Activated CD4-positive, CD25-positive, alpha-beta regulatory T cell treated with anti-CD3 and anti-CD28 coated beads, Interleukin-2, amount 50 U/mL, for 72 hours (primary cell): ENCODE measurements at places on chromosomes 4 and X.

GRCh38 chr4:8328866-8329559, 59.5 kb downstream of the HTRA3 start:
- no peak for DNase-seq

DNA sequence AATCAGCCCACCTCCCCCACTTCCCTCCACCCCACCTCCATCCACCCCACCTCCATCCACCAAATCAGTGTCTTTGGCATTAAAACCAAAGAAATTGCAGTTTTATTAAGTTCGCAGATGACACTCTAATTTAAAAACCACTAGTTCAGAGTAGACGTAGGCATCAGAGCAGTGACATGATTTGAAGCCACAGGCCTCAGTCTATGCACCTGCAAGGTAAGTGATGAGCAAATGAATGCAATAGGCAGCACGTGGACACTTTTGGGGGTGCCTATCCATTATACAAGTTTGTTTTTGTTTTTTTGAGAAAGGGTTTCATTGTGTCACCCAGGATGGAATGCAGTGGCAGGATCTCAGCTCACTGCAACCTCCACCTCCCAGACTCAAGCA, 88.0 kb upstream of the TRIM2 start:
- DNase-seq, result no peak

DNA sequence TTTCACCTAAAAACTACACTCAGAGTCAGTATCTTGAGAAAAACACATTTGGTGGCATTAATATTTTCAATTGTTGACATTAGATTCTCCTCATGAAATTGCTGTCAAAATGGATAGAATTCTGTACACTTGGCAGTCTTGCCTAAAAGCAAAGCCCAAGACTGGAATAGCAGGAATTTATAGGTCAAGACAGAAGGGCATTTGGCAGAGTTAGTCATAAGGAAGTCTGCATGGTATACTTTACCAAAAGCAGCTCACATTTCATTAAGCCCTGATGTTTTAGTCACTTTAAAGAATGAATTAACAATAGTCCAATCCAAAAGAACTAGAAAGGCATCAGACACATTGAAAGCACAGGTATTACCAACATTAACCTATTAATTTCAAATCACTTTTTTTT, 7.1 kb downstream of the CCDC160 start:
- no peak for DNase-seq

DNA sequence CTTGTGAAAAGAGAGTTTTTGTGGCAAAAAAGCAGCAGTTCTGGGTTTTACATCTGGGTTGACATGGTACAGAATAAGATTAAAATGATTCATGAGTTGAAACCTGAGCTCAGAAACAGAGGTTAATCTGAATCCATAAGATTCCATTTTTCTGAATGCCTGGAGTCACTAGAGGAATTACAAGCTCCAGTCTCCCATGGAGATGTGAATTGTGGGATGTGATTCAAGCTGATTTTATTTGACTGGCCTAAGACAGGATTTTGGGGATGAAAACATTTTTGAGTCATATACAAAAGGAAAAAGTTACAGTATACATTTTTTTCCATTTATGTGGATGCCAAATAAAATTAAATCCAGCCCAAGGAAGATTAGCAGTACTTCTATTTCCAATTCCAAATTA, 161.1 kb downstream of the RBM46 start:
- no peak for DNase-seq

DNA sequence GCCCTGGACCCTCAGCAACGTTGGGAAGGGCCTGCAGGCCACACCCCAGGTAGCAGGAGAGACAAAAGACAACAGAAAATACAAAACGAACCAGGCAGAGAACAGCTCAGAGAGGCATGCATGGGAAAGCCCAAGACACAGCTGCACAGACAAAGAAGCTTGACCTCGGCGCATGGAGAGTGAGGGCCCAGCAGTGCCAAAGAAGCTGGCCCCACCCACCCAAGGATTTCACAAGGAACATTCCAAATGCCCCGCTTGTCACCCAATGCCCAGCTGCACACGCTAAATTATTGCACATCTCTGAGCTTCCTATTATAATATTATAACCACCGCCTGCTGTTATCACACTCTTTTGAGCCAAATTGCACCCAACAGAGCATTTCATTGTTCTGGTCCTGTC, 147.7 kb upstream of the TBL1X start:
- DNase-seq, result no peak

GRCh38 chr4:91366554-91366953, 937.2 kb upstream of the GRID2 start:
- no peak for DNase-seq

GRCh38 chrX:100248885-100249493, 161.1 kb downstream of the PCDH19 start:
- DNase-seq, result no peak

GRCh38 chr4:69133993-69134392, 37.7 kb downstream of the UGT2B7 start:
- DNase-seq, result no peak

- DNase-seq, result no peak
Observed at GRCh38 chrX:108516184-108516583, 76.5 kb downstream of the COL4A5 start.

DNA sequence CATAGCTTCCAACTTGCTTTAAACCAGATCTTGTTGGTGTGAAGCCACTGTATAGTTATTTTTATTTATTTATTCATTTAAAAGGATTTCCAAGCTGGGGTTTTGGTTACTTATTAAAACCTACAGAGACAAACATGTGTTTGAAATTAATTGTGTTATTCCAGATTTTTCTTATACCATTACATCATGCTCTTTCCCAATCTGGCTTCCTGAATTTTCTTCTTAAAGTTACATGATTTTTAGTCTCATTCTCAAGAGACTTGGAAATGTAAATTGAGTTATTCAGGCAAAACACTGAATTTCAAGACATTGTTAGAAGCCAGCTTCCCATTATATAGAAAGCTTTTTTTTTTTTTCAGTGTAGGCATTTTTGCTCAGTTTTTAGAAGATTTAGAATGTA, 381.9 kb downstream of the IL1RAPL1 start:
- no peak for DNase-seq

- no peak for DNase-seq
Observed at GRCh38 chrX:46957297-46957696, 45.1 kb downstream of the JADE3 start.

DNA sequence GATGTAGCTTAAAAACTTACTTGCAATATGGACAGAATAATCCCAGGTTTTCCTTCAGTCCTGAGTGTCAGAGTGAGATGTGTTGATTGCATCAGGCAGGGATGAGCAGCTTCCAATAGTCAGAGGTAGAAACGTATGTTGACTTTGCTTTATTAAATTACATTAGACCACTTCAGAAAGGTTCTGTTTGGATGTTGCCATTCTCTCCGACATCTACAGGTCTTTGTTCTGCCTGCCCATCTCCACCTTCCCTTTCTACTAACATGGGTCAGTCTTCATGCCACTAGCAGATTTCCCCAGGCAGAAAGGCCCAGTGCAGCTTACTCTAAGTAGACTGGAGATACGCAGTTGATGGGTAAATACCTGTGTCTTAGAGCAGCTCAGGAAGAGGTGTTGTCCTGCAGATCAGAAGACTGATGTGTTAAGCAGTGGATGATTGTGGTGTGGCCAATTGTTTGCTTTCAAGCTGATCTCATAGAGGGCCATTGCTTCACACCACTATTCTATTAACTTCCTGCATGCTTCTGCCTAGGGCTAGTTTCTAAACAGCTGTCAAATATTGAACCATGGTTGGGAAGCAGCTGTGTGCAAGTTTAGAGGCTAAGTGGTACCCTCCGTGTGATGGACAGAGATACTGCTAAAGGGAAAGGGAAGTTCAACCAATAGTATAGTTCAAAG, 1.8 kb downstream of the FRMPD4 start:
- no peak for DNase-seq

GRCh38 chr4:59161249-59161648, 2038.9 kb upstream of the ADGRL3 start:
- DNase-seq, result no peak

GRCh38 chr4:55458164-55458563, 62.4 kb downstream of the TMEM165 start:
- no peak for DNase-seq

DNA sequence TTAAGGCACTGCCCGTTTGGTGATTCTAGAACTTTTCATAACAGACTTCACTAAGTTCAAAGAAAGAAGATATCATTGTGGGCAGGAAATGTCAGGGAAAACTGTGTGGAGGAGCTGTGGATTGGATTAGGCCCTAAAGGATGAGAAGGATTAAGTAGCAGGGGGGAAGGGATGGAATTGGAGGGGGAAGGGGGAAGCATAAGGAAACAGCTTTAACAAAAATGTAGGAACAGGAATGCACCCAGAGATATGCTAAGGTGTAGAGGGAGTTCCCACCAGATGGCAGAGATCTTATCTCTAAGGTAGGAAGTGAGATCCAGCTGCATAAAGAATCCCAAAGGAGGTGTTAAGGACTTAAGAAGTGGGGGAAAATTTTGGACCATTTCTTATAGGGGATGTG, 114.5 kb downstream of the LARP7 start:
- DNase-seq, result no peak

DNA sequence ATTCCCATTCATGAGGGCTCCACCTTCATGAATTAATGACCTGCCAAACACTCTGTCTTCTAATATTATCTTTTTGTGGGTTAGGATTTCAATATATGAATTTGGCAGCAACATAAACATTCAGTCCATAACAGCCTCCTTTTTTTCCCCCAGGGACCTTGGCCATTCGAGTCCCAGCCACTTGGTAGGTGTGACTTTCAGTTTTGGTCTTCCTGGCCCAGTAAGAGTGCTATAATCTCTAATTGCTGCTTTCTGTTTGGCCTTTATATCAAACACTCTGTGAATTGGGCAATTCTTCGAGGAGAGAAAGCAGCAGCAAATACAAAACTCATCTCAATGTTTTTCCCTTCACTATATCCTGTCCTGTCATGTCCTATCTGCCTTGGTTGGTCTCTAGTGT, 12.4 kb upstream of the RADX start:
- DNase-seq, result no peak

DNA sequence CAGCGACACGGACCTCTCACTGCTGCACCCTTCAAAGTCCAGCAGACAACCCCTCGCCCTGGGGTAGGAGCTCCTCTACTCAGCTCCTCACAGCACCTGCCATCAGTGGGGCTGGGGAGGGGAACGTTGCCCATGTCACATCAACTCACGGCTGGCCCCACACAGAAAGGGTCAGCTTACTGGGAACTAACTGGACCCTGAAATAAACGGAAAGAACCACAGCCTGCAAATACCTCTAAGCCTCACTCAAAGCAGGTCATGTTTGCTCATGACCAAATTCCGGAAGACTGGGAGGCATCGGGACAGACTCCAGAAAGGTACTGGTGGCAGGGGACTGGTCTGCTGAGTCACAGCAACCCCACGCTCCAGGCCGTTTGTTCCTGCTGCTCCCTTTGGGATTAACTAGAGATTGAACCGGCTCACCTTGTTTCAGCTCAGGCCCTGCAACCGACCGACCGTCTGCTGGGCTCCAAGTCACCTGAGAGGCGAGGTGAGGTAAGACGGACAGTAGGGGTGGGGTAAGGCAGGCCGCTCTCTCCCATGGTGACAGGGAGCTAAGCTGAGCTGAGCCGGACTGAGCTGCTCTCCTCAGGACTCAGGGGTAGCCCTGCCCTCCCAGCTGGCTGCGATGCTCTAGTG, 5.6 kb downstream of the G6PD start:
- DNase-seq, result no peak

DNA sequence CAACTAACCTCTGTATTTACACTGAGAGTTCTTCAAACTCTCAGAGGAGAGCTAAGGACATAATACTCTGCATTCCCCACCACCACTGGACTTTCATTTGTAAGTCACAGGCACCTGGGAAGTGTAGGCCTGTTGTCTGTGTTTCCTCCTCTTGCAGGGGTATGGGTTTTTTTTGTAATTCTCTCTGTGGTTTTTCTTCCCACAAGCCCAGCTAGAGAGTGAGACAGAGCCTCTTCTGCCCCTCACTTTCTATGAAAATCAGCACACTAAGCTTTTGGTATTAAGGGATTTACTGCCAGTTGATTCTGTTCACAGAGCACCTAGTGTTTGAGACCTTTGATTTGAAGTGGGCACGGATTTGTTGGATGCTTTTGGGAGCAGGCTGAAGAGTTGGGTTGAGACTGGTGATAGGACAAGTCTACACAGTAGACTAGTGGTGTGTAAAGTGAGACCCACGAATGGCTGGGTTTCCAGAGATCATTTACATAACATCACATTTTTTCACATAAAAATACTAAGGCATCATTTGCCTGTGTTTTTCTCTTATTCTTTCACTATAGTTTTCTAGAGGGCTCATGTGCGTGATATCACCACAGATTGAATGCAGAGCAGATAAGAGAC, 28.9 kb upstream of the WDR17 start:
- no peak for DNase-seq

DNA sequence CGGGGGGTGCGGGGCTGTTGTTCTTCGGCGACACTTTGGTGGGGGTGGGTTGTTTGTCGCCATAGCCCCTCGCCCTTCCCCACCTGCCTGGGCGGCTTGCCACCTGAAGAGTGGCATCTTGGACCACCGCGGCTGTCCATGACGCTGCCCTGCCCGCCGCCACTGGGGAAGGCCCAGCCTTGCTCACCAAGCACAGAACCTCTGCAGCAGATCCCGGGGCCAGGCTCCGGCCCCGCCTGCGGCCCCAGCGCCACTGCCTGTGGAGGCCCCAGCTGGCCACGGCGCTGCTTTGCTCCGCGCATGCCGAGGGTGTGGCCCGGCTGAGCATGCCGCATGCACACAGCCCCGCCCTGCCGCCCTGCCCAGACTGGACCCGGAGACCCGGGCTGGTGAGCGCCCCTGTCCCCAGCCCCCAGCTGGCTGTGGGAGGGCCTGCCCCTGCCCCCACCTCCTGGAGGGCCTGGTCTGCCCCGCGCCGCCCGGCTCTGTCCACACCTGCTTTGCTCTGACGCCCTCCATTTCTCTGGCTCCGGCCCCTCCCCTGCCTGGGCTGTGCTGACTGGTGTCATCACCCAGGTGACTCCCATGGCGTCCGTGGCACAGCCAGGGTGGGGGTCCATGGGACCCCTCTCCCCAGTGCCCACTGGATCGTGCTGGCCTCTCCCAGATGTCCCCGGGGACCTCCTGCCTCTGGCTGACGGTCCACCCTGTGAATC, 5.3 kb downstream of the NAT8L start:
- no peak for DNase-seq

- DNase-seq, result no peak
Observed at GRCh38 chr4:40070387-40070786, 13.7 kb downstream of the N4BP2 start.

DNA sequence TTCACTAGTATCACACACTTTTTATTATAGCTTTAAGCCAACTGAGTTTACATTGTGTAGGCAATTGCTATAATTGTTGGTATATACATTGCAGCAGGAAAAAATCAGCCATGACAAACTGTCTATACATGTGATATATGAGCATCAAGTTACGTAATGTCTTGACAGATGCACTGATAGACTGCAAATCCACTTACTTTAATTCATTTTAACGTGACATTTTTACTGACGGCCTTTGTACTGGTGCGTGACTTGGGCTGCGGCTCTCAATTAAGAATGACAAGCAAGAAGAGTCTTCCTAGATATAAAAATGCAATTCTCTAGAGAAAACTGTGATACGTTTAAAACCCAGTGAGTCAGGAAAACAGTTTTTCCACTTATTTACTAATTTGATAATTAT, 143.8 kb downstream of the ACTRT1 start:
- no peak for DNase-seq

- no peak for DNase-seq
Observed at GRCh38 chr4:118833192-118833820, 2.6 kb downstream of the SEC24D start.

- DNase-seq, result no peak
Observed at GRCh38 chr4:19850909-19851308, 400.8 kb upstream of the SLIT2 start.

GRCh38 chrX:48086082-48086481, 14.6 kb upstream of the ZNF630 start:
- DNase-seq, result no peak
